ENCODE measurements at places on chromosomes 6 and 20. TPM values are rescaled to one million over a fixed set of nuclear protein-coding genes. Genes with fewer than 3 reads are reported as not detected.

GRCh38 chr20:62381202-62381797 is 5.6 kb upstream of the RPS21 start:
- no peak for DNase-seq

GRCh38 chr6:167211881-167212712 is 54.3 kb upstream of the GPR31 start:
- no peak for DNase-seq

- no peak for DNase-seq
Observed at GRCh38 chr6:110592765-110593164, 116.4 kb upstream of the SLC22A16 start.

DNA sequence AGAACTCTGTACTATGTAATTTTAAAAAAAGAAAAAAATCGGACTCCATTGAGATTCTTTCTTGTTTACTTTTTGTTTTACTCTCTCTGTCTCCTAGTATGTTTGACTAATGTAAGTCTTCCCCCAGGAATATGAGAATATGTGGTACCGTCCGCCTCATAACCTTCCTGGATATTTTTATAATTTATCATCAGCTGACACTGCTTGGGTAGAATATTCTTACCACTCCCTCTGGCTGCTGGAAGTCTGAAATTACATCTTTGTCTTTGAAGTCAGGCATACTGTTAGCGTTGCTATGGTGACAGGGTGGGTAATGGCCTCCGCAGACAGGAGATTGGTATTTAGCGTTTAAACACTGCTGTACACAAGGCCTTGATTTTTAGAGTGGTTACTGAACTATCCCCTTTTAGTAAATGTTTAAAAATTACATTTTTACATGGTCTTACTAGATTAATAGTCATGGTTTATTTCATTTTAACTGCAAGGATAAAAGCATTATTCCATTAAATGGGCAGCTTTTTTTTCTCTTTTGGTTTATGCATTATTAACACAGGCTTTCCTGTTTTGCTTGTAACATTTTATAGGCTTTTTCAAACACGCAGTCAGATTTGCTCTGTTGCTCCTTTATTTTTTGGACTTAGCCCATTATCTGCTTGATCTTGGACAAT is 176.4 kb downstream of the ARID1B start:
- no peak for DNase-seq

DNA sequence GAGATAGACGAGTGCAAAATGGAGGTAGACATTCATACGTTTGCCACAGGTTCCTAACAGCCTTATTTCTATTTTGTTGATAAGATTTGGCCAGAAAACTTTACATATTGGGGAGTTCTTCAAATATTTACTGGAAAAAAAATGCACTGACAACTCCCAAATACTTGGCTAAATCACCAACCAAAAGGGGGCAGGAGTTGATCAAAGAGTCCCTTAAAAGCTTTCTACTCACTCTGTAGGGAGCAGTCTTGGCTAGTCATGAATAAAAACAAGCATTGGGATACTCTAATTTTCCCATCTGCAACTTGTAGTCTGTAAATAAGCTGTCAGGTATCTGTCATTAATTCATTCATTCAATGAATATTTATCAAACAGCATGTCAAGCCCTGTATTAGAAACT is 18.4 kb downstream of the TENT5A start:
- DNase-seq: no peak

- DNase-seq: no peak
Observed at GRCh38 chr6:163530406-163530805, 115.9 kb downstream of the QKI start.

DNA sequence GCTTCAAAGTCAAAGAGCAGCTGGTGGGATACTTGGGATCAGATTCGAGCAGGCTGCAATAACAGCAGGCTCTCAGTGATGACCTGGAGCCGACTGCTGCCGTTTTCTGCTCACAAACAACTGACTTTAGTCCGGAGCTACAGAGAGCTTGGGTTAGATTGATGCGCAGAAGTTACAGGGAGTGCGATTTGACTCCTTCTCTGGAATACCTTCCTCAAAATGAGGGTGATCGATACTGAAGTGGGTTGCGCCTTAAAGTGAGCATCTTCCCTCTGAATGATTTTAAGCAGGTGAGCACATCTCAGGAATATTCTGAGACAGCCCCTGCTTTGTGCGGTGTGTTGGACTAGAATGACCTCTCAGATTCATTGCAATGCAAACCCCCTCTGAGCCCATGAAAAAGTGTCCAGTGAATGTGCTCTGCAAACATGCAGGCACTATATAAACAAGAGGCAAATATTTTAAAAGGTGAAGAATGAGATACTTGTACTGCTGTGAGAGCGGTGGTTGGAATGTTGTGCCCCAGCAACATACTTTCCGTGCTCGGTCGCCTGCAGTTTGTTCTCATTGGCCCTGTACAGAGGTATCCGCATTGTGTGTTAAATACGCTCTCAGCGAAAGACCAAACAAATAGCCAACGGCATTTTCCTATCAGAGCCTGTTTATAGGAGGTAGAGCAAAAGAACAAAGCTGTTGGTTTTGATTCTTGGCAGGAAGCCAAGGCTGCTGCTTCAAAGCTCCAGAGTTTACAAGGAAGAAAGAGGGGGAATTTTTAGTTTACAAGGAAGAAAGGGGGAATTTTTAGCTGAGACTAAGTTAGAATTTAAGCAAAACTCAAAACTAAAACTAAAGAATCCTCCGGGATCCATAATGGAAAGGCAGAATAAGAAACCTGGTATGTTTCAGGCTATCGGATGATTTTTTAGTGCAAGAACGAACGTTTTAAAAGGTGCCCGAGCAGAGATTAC is 67.7 kb downstream of the PHACTR2 start:
- DNase-seq: peak; percentile 62

Gene SIRPB1
- not detected for total RNA-seq

GRCh38 chr20:61525781-61526431 is 273.8 kb downstream of the CDH4 start:
- DNase-seq: no peak

- DNase-seq: no peak
Observed at GRCh38 chr6:4905826-4906225, 98.0 kb downstream of the RPP40 start.

Gene CRISP3
- not detected for total RNA-seq

- DNase-seq: no peak
Observed at GRCh38 chr6:98828211-98828788, 6.1 kb upstream of the POU3F2 start.

Gene DDAH2
- 112 TPM for total RNA-seq

- no peak for DNase-seq
Observed at GRCh38 chr6:41938590-41939175, 2.9 kb downstream of the CCND3 start.

DNA sequence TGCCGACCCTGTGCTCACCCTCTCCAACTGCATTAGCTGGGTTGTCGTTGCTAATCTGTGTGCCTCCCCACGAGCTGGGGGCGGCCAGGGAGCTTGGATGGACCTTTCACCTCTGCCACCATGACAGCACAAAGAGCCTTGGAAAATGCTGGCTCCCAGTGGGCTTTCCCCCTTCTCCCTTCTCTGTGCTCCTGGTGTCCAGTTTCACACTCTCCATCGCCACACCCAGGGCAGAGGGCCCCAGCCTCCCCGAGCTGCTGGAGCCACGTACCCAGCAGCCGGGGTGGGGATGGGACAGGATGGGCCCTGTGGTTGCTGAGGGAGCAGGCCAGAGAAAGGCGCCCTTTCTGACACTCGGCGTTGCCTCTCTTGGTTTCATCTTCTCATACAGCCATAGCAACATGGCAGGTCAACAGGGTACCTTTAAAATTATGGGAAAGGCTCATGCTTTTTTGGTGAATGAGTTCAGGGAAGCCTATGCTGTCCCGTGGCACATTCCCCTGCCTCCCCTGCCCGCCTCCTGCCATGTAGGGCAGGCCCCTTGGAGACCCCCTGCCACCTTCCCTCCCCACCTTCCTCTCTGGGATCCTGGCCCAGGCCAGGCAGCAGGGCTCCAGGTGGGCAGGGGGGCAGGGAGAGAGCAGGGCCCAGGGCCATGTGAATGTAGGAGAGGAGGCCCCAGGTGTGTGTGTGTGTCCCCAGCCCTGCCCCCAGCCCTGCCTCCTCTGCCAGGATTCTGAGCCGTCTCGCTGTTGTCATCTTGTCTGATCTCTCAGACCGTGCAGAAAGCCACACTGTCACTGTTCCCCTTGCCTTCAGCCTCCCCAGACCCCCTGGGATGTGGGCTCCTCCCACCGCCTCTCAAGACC is 85.2 kb upstream of the CCDC167 start:
- no peak for DNase-seq

Gene ADGRF4
- 3.0 TPM for total RNA-seq

DNA sequence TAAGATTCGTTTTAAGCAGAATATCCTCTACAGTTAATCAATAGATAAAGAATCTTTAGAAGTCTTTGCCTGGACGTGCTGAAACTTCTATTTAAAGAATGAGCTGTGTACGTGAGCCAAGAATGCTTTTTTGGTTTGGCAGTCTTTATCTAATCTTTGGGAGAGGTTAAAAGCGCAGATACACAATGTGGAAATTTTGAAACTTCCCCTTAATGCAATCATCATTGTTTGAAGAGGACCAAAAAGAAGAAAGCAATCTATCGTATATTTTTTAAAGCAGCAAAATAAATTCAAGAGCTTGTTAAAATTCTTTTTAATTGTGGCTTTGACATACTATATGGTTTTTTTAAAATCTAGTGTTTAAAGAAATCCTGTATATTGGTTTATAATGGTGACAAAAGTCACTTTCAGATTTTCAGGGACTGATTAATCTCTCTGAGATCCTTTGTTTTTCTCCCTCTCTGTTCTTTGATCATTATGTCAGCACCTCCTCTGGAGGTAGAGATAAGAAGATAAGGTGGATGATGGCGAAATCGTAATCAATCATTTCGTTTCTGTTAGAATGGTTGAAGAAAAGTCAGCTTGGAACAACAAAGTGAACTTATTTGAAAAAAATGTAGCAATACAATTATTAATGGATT is 92.1 kb upstream of the FAM184A start:
- no peak for DNase-seq

- no peak for DNase-seq
Observed at GRCh38 chr6:76835293-76835692, 628.0 kb downstream of the HTR1B start.

DNA sequence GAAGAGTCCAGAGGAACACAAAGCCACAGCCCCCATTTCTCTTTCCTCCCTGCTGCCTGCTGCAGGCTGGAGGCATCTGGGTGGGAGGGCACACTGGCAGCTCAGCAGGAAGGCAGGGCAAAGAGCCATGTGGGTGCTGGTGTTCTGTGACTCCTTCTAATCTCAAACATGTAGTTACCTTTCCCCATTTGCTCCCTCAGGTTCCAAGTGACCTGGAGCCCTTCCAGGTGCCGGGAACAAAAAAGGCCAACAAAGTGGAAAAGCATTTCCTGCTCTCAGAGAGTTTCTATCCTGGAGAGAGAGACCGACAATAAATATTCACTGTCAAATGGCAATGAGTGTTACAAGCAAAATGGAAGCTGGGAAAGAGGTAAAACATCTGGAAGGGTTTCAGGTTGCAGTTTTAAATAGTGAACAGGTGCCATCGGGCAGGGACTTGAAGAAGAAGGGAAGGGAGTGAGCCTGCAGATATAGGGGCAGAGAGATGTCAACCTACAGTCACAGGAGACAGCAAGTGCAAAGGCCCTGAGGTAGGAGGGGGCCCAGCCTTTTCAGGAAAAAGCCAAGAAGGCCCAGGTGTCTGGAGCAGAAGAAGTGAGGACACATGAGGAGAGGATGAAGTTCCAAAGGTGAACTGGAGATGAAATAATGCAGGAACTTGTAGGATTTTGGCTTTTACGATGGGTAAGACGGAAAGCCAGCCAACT is 43.6 kb upstream of the IYD start:
- DNase-seq: no peak

DNA sequence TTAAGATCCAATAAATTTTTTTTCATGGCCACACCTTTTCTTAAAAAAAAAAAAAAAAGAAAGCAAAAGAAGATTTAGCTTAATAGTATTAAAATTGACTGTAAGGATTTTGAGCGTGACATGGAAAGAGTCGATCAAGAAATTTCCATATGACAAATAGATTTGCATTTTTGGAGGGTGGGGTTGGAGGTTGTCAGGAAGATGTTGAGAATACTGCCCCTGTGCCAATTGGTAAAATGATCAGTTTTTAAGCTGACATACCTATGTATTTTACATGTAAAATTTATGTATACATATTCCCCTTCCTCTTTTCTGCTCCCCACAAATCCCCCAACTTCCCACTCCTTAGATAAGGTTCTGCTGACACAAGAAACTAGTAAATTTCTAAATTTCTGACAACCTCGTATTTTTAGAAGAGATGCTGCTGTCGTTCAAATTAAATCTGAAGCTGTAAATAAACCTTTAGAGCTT is 520.9 kb downstream of the CD83 start:
- DNase-seq: no peak

Data from transverse colon (tissue), 4 donors.